Motor neuron (in vitro differentiated cells): ENCODE measurements at places on chromosomes 7 and 10. TPM values are rescaled to one million over a fixed set of nuclear protein-coding genes. Genes with fewer than 3 reads are reported as not detected.

Gene SKIDA1
- total RNA-seq, result 4.9 and 6.5 TPM in 2 replicates

Gene RFC2
- 26.6 and 27.8 TPM in 2 replicates for total RNA-seq

Gene LIPJ
- 0.16 TPM in 1 of 2 replicates, not detected in the other for total RNA-seq

GRCh38 chr10:88064608-88065382, 201.4 kb downstream of the PTEN start:
- peak; percentile 60 for ATAC-seq

DNA sequence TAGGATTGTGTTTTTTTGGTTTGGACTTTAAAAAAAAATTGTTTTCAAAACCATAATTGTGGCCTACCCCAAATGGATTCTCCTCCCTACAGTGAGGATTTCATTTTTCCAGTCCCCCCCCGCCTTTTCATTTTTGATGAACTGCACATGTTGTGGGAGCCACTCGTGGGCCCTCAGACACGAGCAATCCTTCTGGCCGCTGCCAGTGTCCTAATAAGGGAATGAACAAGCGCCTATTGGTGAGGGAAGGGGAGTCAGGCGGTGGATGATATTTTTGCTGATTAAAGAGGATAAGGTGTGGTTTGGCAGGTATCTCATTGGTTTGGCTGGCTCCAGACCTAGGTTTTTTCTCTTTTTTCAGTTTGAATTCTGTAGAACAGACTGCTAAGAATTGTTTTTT, 78.7 kb upstream of the AGBL3 start:
- ATAC-seq, result no peak

Gene TRIM24
- total RNA-seq, result 51.3 and 51.4 TPM in 2 replicates

- ATAC-seq, result no peak
Measured at GRCh38 chr10:32744321-32744720, 213.7 kb downstream of the ITGB1 start.

DNA sequence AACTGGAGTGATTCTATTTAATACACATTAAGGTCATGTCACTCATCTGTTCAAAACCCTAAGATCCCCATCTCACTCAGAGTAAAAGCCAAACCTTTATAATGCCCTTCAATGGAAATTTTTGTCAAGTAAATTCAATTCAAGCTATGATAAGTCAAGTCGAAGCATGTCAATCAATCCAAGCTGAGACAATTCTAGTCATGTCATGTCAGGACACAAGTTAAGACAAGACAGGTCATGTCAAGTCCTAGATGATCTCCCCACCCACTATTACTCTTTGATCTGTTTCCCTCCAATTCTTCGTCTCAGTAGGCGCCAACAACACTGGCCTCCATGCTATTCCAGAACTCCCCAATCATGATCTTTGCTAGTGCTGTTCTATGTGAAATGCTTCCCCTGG, 141.4 kb downstream of the MAGI2 start:
- no peak for ATAC-seq

- ATAC-seq, result no peak
Measured at GRCh38 chr10:12999849-13000248, 1.7 kb downstream of the CCDC3 start.

Gene VPS26A
- 34.5 and 35.4 TPM in 2 replicates for total RNA-seq

DNA sequence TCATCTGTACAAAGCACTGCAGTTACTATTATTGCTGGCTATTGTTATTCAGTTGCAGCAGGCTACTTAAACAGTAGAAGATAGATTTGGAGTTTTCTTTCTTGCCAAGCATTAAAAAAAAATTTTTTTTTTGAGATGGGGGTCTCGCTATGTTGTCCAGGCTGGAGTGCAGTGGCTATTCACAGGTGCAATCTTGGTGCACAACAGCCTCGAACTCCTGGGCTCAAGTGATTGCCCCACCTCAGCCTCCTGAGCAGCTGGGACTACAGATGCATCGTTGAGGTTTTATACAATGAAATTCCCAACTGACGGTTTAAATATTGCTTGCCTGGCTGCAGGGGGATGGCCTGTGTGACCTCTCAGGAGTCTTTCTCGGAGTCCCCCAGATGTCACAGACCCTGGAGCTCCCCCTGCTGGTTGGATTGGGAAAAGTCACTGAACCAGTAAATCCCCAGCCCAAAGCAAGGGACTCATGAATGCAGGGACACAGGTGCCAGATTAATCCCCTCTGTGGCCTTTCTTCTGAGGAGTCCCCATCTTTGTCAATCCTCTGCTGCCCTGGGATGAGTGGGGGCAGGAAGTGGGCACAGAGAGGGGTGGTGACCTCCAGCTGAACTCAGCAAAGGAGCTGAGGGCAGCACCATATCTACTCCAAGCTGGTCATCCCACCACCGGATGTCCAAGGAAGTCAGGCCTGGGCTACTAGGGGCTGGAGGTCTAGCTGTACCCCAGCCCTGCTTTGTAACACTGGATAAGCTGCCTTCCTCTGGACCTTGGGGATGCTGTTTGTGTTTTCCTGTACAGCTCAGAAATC, 149.6 kb downstream of the C10orf105 start:
- peak; percentile 42 for ATAC-seq

DNA sequence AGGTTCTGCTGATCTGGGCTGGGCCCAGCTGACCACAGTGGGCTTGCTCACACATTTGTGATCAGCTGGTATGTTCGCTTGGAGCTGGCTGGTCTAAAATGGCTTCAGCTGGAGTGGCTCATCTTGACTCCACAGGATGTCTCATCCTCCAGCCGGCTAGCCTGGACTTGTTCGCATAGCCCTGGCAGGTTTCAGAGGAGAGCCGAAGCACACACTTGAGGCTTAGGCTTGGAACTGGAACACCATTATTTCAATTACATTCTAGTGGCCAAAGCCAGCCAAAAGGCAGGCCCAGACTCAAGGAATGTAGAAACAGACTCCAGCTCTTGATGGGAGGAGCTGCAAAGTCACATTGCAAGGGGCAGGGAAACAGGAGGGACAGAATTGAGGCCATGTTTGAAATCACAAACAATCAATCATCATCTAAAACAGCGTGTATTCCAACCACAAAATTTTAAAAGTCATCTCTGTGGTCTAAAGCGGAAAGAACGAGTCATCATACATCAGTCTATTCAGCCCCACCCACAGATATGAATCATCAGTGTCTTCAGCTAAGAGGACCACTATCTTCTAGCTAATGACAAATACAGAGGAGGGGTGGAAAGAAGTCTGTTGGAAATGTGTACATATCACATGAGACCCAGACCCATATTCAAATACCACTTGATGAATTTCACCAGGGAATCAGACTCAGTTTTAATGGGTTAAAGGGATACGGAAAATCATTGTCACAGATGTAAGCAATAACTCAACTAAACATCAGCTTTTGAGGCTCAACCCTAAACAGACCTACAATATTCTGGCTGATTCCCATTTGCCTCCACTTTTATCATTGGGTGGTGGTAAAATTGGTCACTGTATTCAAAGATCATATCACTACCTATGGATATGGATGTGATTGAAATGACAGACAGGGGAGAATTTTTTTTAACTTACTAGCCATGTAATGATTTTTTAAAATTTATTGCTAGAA, 139.0 kb upstream of the MKLN1 start:
- ATAC-seq, result peak; percentile 85

Gene MGAM2
- total RNA-seq, result 0.18 and 0.69 TPM in 2 replicates

GRCh38 chr7:17773289-17773626, 167.0 kb downstream of the SNX13 start:
- ATAC-seq, result no peak

DNA sequence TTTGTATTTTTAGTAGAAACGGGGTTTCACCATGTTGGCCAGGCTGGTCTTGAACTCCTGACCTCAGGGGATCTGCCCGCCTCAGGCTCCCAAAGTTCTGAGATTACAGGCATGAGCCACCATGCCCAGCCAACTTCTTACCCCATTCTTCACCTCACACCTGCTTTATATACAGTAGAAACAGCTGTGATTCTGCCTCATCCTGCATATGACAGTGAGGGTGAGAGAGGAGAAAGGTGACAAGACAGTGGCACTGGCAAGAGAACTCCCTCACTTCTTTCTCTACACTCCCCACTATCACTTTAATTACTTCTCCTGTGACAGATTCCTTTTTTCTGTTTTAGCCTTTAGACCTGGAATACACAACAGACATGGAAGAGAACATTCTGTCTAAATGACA, 61.8 kb upstream of the CAPZA2 start:
- no peak for ATAC-seq

Gene AKR1D1
- 0.29 TPM in 1 of 2 replicates, not detected in the other for total RNA-seq

- ATAC-seq, result peak; percentile 86
Measured at GRCh38 chr10:95415621-95416031, 124.8 kb upstream of the PDLIM1 start.

Gene CTTNBP2
- 0.10 TPM in 1 of 2 replicates, not detected in the other for total RNA-seq

DNA sequence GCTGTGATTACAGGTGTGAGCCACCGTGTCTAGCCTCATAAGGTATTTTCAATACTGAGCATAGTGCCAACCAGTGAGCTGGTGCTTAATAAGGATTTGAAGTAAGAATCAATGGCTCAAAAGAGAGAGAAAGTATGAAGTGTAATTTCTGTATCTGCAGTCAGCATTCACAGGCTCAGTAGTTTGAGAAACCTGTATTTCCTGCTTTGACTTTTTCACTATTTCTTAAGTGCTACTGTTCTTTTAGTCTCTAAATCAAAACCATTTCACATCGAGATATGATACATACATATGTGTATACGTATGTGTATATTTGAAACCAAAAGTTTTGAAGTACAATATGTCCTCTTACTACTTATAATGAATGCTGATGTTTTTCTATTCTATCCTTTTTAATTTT, 189.9 kb downstream of the PPP1R9A start:
- ATAC-seq, result no peak

Gene VGF
- 28.4 and 31.4 TPM in 2 replicates for total RNA-seq

Gene HOXA11
- total RNA-seq, result 5.7 and 6.4 TPM in 2 replicates

Gene GPC2
- 79.5 and 88.0 TPM in 2 replicates for total RNA-seq

Gene TMEM176A
- 39.0 and 43.6 TPM in 2 replicates for total RNA-seq
